ENCODE measurements at places on chromosomes 6 and 20.

DNA sequence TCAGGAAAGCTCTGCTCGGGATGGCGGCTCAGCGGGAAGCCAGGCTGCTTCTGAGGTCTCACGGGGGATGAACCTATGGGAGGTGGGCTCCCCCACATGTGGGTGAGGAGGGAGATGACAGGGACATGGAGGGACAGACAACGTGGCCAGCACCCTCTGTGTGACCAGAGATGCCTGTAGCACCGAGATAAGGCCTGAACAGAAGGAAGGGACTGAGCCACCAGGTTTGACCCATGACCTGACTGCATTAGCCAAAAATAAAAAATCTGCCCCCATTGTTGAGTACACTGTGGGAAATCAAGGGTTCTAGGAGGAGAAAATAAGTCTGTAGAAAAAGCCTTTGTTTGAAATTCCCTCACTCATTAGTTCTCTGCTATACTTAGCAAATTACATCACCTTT lies 105.7 kb downstream of the RNASET2 start:
- DNase-seq = no peak

DNA sequence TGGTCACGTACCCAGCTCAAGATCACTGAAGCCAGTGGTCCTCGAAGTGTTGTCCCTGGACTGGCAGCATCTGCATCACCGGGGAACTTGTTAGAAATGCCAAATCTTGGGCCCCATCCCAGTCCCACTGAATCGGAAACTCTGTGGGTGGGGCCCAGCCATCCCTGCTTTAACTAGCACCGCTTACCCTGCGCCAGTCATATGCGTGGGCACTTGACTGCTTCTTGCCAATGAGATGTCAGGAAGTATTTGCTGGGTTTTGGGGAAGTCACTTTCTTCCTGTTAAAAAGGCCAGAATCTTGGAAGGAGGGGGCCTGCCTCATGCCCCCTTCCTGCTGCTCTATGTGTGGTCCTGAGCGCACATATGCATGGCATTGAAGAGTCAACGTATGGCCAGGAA lies 11.7 kb upstream of the SULF2 start:
- DNase-seq = no peak

GRCh38 chr6:30600451-30600961 lies 16.5 kb downstream of the PPP1R10 start:
- no peak for DNase-seq

DNA sequence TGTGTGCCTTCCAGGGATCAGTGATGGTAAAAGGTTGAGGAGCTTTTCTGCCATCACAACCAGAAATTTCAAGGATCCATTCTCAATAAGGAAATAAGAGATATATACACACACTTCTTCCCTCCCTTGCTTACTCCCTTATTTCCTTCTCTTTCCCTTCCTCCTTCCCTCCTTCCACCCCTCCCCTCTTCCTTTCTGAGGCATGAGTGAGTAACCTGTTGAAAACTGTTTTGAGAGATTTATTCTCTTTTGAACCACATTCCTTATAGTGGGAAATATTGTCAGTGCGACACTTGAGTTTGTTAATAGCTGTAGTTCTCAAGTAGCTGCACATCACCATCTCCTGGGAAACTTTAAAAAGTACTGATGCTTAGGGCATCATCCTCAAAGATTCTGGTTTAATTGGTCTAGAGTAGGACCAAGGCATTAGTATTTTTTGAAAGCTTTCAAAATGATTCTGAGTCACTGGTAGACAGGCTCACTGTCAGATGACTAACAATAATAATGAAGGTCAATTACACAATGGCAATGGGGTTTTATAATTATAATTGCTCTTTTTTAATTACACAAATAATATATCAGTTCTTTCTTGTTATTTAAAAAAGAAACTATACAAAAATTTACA lies 109.9 kb downstream of the POPDC3 start:
- no peak for DNase-seq

GRCh38 chr6:151240791-151241642 lies 1.2 kb downstream of the AKAP12 start:
- DNase-seq = no peak

- no peak for DNase-seq
These were observed 64.4 kb upstream of the MAFB start for GRCh38 chr20:40753472-40753871.

GRCh38 chr6:31396422-31397152 lies 6.8 kb upstream of the MICA start:
- peak; percentile 87 for DNase-seq

GRCh38 chr6:110158479-110158878 lies 21.0 kb downstream of the WASF1 start:
- no peak for DNase-seq

DNA sequence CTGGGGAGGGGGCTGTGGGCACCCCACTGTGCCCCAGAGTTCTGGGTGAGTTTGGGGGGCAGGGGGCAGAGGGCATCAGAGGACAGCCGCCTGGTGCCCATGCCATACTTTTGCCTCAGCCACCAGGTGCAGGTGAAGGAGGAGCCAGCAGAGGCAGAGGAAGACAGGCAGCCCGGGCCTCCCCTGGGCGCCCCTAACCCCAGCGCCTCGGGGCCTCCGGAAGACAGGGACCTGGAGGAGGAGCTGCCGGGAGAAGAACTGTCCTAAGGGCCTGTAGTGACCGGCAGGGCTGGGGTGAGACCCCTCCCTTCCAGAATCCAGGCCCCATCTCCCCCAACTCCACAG lies 39.6 kb upstream of the MDFI start:
- no peak for DNase-seq

DNA sequence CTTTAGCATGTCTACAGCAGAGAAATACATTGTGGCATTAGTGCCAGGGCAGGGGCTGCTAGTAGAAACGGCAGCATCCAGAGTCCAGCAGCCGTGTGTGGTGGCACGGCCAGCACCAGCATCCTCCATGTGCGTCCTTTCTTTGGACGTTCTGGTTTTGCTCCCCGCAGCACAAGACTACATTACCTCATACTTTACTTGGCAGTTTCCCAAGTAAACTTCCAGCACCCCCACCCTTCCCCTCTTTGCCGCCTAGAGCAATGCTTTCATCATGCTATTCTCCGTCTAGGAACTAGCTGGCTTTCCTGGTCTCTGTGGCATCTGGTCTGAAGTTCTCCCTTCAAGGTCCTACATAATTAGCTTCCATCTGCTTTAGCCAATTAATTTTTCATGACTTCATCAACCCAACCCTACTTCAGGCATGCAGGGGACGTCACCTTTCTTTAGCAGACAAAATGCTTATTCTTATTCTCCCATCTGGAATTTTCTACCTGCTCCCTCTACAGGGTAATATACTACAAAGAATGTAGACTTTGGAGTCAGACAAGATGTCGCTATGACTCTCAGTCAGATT lies 67.6 kb downstream of the BLOC1S5 start:
- DNase-seq = no peak

DNA sequence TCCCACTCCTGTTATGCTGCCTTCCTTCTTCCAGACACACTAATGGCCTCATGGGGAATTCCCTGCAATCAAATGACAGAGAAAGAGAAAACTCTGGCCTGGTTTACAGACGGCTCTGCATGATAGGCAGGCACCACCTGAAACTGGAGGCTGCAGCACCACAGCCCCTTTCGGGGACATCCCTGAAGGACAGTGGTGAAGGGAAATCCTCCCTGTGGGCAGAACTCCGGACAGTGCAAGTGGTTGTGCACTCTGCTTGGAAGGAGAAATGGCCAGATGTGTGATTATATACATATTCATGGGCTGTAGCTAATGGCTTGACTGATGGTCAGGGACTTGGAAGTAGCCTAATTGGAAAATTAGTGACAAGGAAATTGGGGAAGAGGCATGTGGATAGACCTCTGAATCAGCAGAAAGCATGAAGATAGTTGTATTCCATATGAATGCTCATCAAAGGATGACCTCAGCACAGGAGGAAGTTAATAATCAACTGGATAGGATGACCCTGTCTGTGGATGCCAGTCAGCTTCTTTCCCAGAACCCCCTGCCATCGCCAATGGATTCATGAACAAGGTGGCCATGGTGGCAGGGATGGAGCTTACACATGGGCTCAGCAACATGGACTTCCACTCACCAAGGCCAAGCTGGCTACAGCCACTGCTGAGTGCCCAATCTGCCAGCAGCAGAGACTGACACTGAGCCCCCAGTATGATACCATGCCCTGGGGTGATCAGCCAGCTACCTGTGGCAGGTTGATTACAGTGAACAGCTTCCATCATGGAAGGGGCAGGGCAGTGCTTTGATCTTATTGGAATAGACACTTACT lies 44.5 kb upstream of the VSX1 start:
- no peak for DNase-seq

- peak; percentile 57 for DNase-seq
These were observed 16.8 kb upstream of the ARFGEF2 start for GRCh38 chr20:48904566-48905296.

- peak; percentile 3 for DNase-seq
These were observed 628 bp downstream of the RBM24 start for GRCh38 chr6:17281497-17282481.

DNA sequence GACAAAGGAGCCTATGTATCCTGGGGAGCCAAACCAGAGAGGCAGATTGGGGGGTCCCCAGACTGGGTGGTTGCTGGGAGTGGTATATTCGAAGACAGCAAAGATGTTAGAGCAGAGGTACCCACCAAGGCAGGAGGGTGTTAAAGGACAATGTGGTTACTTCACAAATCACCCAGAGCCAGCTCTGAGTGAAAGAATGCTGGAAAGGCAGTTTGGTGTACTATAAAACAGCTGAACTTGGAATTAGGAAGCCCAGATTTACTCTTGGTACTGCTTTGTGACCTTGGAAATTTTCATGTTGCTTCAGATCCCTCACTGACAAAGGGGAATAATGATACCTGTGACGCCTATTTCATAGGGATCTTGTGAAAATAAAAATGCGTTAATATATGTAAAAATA lies 121.6 kb downstream of the CD164 start:
- no peak for DNase-seq

DNA sequence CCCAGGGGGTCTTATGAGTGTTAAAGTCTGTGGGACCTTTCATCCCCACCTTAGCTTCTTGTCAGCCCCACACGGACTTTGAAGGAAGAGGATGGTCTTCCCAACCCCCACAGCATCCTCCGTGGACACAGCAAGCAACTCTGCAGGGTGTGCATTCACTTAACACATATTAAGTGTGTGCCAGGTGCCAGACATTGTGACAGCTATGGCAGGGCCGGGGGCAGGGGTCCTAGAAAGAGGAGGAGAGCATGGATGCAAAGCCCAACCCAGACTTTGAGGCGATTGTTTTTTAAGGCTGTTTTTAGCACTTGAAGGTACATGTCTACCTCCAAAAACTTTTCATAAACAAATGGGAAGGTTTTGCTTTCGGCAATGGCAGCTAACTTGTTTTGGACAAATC lies 121.6 kb upstream of the KCNG1 start:
- no peak for DNase-seq

- no peak for DNase-seq
These were observed 127.0 kb upstream of the EDN1 start for GRCh38 chr6:12163149-12163548.

DNA sequence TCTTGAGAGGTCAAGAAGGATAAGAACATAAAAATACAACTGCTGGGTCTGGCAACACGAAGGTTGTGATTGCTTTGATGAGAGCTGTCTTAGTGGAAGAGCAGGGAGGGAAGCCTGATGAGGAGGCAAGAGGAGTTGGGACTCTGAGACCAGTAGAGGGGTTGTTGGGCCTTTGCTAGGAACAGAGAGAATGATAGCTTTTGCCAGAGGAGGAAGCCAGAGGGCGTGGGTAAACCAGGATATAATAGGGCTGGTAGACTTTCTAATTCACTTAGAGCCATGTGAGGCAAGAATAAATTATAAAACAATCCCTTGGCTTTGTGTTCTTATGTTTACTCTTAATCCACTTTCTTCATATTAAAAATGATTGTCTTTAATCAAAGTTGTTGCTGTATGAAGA lies 78.6 kb downstream of the RCAN2 start:
- DNase-seq = no peak
